ENCODE measurements at places on chromosomes 7 and 10.

DNA sequence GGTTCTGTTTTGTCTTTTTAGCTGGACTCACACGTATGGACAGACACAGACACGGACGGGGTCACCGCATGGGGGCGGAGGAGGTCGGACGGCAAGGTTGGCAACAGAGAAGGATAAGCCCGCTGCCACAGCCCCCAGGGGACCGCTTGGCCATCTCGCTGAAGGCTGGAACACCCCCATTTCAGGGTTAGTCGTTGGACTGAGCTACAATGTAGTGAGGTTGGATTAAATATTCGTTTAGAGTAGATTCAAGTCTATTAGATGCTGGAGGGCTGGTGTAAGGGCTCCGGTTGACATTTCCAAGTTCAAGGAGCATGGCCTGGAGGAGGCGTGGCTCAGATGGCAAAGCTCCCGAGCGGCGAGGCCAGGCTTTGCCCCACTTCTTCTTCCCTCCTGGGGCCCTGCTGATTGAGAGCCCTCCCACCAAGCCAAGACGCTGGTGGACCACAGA is 35.2 kb downstream of the PPIF start:
- no peak for DNase-seq

DNA sequence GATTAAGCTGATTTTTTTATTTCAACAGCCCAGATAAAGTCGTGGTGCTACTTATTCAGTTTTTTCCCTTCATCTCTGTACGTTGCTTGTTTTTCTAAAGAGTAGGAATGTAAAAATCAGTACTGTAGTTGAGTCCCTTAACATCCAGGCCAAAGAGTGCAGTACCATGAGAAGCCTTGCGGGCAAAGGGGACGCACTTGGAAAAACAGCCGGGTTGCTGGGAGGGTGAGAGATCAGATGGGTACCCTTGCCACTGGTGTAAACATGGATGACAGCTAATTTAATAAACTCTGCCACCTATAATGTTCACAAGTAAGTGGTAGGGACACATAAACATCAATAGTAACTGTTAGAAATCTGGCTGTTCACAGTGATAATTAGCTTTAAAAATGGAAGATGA is 175.9 kb downstream of the POU6F2 start:
- DNase-seq: no peak

DNA sequence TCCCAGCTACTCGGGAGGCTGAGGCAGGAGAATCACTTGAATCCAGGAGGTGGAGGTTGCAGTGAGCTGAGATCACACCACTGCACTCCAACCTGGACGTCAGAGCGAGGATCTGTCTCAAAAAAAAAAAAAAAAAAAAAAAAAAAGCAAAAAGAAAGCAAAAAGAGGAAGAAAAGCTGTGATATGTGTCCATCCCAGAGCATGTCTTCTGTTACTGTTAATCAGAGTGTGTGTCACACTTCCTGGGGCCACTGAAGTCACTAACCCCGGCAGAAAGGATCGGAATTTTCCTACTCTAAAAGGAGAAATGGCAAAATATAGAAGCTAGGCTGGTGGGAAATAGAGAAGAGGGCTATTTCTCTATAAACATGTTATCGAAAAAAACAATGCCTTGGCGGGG is 11.9 kb downstream of the PIK3AP1 start:
- DNase-seq: no peak

- no peak for DNase-seq
These were observed 1.5 kb downstream of the PRKAR2B start for GRCh38 chr7:107045980-107046379.

DNA sequence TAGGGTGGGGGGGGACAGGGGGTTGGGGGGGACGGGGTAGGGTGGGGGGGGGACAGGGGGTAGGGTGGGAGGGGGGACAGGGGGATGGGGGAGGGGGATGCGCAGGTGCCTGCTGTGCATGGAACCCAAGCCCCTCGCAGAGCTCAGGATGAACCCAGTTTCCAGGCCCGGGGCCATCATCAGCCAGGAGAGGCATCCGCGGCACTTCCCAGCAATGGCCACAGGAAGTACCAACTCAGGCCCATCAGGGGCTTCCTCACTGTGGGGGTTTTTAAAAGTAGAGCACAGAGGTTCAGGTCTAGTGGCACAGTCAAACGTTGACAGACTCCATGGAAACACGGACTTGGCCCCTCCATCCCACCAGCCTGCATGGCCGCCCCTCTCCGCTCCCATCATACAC is 172.7 kb downstream of the DIP2C start:
- DNase-seq: no peak

GRCh38 chr7:39405581-39405980 is 160.6 kb upstream of the YAE1 start:
- DNase-seq: no peak

DNA sequence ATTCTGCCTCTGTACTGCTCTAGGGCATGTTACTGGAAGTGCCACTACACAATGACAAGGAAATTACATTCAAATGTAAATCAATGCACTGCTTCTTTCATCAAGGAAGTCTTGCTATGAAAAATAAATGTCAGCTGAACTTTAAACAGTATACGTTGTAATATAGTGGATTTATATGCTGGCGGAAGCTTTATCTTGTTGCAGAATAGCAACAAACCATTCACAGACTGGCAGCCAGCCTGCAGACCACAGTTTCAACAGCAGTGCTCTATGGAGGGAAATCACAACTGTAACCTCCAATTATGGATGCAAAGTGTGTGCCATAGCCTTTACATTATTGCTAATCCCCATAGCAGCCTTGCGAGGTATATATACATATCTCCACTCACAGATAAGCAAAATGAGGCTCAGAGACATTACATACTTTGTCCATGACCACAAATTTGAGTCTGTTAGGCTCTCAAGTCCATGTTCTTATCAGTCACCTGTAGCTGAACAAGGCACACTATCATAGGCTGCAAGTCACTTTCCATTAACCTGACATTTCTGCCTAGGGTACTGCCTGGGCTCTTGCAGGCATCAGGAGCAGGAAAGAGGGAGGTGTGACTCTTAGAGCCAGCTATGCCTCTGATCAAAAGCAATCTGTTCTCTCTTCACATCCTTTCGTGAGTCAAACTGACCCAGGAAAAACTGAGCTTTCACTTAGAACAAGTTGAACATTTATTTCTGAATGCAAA is 22.6 kb downstream of the COL28A1 start:
- DNase-seq: no peak

DNA sequence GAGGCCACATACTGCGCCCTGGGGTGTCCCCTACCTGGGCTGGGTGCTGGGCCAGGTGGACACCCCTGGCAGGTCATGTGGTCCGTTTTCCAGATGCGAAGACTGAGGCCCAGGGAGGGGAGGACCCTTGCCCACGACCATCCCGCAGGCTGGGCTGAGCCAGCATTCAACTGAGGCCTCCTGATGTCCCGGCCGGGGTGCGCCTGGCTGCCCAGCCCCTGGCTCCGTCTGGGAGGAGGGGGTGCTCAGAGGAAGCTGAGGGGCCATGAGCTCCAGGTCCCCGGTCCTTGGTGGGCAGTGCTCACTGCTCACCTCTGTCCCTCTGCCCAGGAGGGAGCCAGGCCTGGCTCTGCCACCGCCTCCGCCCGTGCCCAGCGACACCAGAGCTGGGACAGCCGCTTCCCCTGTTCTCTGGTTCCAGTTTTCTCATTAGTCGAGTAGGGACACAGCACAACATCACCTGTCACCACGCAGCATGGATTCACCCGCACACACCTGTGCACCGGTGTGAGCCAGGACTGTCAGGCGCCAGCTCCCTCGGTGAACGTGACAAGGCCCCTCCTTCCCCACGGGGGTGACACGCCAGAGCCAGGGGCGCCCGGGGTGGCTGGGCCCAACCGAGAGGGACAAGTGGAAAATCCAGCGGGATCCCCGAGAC is 139.7 kb downstream of the ELFN1 start:
- DNase-seq: no peak

GRCh38 chr10:119375574-119376272 is 166.8 kb downstream of the RGS10 start:
- no peak for DNase-seq

DNA sequence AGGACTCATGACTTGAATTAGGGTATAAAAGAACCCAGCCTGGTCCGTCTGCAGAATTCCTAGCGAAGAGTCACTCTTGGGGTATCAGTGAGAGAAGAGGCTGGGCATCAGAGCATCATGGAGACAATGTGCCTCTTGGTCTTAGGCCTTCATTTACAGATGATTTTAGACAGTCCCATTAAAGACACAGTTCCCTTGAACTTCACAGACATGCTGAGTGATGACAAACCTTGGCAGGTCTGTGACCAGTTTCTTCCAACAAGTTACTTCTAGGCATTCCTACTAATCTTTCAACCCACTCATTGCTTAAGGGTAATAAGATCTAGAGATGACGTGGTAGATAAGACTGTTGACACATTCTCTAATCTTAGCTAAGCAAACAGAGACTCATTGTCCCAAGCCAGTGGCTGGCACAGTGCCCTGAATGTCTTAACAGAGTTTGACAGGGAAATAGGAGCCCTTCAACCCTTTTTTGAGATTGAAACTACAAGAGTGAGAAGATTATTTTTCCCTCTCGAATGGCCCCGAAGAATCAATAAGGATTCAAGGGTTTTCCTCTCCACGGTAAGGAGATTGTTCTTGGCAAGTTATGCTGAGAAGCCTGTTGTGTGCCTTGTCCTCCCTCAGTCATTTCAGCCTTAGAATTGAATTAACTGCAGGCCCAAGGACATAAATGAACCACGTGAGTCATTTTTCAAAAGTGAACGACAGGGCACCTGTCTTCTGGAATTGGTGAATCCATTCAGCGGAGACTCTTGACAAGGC is 281.1 kb downstream of the CCDC3 start:
- DNase-seq: peak; percentile 17

- DNase-seq: no peak
These were observed 110.3 kb downstream of the ARHGAP22 start for GRCh38 chr10:48494611-48495010.

DNA sequence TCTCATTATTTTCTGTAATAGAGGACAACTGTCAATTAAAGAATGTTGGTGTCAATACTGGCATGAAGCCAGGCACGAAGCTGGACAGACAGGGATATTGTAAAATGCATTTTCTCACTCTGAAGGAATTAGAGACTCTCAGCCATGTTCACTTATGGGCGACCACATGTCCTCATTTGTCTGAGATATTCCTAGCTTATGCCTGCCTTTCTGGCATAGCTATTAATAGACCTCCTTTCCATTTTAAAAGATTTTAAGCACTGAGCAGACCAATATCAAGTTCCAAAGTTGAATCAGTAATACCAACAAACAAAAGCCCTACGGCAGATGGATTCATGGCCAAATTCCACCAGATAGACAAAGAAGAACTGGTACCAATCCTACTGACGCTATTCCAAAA is 589.9 kb downstream of the GRM8 start:
- DNase-seq: no peak

- DNase-seq: no peak
These were observed 255.6 kb upstream of the BMPER start for GRCh38 chr7:33649476-33650441.

- DNase-seq: no peak
These were observed 108.4 kb downstream of the PHF14 start for GRCh38 chr7:11082121-11082520.

- no peak for DNase-seq
These were observed 205.2 kb downstream of the KLF6 start for GRCh38 chr10:3579845-3580244.

GRCh38 chr7:86692755-86693154 is 49.0 kb downstream of the GRM3 start:
- no peak for DNase-seq

DNA sequence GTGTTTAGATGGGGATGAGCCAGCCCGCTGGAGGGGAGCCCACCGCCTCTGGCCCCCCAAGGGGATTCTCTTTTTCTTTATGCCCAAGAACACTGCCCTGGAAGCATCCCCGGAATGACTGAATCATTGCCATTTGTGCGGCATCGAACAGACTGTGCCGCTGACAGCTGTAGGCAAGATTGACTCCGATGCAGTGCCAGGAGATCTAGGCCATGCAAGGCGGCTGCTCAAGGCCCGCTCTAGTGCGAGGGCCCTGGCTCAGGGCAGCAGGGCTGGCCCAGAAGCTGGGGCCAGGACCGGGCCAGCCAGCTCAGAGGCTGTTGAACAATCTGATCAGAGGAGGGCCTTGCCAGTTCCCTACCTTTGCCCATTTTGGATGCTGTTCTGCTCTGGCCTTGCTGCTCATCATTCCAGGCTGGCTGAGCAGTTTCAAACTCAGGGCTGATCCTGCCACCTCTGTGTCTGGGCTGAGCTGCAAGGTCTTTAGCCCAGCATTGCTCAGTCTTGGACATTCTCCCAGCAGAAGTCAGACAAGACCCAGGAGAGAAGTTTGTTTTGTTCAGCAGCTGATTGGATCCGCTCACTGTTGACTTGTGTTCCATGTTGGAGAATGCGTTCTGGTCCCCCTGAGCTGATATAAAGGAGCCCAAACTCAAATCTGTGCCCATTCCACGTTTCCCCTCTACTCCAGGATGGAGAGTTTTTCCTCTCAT is 485.3 kb upstream of the GALNT17 start:
- no peak for DNase-seq

DNA sequence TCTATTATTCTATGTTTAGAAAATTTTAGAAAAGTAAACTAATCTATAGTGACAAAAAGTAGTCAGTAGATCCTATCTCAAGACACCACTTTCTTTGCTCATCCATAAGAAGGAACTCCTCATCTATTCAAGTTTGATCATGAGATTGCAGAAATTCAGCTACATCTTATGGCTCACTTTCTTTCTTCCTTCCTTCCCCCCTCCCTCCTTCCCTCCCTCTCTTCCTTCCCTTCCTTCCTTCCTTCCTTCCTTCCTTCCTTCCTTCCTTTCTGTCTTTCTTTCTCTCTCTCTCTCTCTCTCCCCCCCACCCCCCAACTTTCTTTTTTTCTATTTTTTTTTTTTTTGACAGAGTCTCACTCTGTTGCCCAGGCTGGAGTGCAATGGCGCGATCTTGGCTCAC is 35.3 kb upstream of the SRPK2 start:
- DNase-seq: no peak

GRCh38 chr10:77073663-77073960 is 564.0 kb downstream of the KCNMA1 start:
- no peak for DNase-seq

DNA sequence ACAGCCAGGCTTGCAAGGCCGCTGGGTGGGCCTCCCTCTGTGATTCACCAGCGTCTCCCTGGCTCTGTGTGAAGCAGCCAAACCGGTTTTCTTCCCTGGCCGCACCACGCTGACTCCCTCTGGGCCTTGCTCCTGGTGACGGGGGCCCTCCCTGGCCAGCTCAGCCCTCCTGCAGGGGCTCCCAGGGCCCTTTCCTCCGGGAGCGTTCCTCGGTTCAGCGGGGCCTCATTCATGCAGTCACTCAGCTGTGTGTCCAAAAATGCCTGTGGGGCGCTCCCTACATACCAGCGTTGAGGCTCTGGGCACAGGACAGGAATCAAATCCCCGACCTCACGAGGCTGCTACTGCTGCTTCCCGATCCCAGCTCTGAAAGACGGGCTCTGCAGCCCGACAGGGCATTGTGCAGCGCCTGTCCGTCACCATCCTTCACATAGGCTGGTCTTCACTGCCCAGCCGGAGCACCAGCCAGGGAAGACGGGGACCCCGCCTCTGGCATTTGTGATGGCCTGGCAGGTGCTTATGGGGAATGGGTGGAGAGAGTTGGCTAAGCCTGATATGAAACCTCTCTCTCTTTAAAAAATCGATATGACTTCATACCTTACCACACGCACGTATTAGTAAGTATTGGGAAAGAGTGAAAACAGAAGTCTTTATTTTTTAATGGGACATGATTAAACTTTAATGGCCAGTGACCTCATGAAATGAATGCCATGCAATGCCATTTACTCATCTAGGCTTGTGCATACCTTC is 110.0 kb upstream of the SHH start:
- no peak for DNase-seq
